ENCODE measurements at places on chromosomes 7 and 10.

GRCh38 chr7:135919071-135919841 is 57.9 kb downstream of the MTPN start:
- no peak for DNase-seq

DNA sequence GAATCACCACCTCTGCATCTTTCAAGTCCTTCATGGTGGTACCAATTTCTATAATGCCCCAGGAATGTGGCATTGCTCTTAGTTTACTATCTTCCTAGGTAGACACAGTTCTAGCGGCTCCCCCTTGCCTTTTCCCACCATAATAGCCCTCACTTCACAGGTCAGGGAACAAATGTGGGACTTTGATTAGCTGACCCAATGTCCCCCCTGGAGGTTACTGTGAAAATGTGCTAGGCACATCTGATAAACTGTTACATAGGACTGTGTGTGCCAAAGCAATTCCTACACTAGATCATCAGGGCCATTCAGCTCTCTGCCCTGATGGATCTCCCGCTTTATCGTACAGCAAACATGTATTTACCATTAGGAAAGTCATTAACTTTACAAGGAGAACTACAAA is 94.0 kb downstream of the TWIST1 start:
- no peak for DNase-seq

GRCh38 chr7:75796420-75796819 is 17.2 kb downstream of the CCL24 start:
- no peak for DNase-seq

GRCh38 chr7:77266291-77266794 is 66.7 kb upstream of the FGL2 start:
- DNase-seq, result no peak

GRCh38 chr7:100040575-100040974 is 9.0 kb upstream of the ZSCAN21 start:
- DNase-seq, result no peak

DNA sequence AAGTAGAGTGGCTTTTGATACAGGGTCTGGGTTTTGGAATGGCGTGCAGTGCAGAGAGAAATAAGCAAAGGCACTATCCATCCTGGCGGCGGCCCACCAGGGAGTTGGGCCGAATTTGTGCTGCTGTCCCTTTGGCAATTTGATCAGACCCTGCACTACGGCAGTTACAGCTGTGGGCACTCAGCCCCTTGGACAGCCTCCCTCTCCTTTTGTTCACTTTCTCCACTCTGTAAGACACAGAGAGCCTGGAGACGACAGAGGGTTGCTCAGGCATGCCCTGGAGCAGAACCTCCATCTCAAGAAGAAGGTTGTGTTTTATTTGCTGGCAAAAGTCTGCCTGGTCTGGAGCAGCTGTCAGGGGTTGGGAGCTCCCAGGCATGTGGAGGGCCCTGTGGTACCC is 55.8 kb downstream of the LHPP start:
- DNase-seq, result no peak

Measured in HTR-8/SVneo (cell line).